ENCODE measurements at places on chromosomes 3 and 15.

DNA sequence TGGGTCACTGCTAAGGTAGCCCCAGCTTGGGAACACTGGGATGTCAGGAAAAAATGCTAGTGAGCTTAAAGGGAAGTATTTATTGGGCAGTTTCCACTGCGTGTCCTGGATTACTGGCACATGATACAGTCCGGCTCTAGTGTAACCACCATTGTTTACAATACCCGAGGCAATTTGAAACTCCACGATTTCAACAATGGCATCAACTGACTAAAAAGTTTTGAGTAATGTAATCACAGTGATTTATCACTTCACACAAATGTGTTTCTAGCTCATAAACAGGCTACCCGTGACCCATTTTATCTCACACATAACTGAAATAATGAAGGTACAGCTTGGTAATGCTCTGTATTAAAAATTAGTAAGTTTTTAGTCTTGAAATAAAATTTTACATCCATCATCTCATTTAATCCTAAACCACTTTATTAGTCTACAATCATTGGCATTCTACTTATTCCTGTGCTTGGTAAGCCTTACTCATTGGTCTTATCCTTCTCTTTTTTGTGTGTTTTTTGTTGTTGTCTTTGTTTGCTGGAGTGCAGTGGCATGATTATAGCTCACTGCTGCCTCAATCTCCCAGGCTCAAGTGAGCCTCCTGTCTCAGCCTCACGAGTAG lies 7.6 kb downstream of the ZMAT3 start:
- DNase-seq = no peak

DNA sequence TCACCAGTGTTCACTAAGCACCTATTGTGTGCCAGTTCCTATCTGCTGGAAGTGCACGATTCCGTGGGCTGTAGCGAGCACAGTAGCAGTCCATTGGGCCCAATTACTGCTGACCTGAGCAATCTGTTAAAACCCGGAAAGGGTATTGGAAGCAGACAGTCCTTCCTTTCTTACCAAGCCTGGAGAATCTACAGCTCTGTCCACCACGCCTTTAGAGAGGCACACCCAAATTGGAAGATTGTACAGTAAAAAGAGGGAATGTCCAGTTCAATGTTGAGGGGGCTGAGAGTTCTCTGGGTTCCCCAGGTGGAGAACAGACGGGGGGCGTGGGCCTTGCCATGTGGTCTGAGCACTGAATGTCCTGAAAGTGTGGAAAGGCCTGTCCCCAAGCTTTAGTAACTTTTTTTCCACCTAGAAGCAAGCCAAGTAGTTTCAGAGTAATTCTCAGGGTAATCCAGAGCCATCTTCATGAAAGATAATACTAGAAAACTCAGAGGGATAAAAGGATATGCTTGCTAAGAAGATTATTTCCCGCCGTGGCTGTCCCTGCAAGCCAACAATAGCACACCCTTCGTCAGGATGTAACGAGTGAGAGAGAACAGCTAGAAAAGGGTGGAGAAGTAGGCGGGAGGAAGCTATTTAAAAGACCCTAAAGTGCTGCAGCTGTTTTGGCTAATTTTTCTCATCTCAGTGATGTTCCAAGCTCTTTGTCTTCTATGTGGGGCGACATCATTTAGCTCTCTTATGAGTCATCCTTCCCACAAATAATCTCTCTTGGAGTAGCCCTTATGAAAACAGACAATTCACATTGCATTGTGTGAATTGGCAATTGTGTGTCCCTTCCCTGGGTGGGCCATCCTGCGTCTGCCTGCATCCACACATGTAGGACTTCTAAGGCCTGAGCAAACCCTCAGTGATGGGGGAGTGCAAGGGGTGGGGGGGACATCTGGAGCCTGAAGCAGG lies 181.0 kb downstream of the ATG7 start:
- peak; percentile 10 for DNase-seq

DNA sequence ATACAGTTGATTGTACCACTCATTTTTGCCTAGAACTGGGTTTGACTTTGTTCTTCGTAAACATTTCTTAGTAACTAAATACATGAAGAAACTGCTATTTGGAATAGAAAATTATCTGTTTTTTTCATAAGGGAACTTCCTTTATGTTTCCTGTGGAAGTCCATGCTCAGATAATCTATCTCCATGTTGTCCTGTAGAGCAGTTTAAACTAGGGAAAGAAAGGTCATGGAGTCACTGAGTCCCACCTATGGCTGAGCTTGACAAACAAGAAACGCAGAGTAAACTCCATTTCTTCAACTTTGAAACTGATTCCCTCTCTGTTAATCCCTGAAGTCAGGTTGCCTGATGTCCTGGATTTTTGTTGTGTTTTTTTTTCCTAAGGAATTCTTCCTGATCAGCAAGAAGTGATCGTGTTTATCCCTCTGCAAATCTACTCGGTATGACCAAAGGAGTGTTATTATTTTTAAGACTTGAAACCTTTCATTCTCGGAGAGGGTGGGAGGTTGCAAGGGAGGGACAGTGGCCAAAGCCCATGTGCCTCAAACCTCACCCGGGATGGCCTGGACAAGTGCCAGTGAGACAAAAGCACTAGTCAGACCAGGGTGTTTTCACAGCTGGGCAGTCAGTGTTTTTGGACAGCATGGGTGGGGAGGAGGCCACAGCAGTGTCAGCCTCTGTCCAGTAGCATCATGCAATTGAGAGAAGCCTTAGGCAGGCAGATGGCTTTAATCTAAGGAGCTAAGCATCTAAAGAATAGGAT lies 129.8 kb upstream of the PHLDB2 start:
- DNase-seq = no peak

- DNase-seq = no peak
These were observed 4.0 kb downstream of the IL12A start for GRCh38 chr3:159992589-159992988.

DNA sequence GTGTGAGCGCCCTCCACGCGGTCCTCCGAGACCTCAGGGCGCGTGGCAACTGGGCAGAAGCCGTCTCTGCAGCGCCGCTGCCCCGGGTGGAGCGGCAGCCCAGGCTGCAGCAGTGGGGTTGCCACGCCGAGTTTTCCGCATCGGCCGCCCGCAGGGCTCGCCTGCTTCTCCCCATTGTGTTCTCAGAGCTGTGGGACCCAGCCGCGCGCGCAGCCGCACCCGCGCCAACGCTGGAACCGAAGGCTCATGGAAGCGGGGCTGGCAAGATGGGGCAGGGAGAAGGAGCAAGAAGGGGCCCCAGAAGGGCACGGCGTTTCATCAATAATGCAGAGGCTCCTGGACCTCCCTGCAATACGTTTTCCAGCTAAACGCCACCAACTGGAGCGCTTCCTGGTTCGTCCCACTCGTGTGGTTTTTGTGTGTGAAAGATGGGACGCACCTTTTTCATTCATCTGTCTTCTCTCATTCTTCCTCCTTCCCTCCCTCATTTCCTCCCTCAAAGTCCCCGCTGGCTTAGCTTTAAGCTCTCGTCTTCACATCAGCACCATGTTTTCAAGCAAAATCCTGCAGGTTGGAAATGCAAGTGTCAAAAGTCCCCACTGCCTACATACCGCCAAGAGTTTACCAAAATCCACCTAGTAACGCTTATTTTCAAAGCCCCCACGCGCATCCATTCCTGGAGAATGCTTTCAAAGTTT lies 1.2 kb downstream of the ROBO1 start:
- DNase-seq = no peak

GRCh38 chr15:66921319-66921915 lies 144.0 kb upstream of the SMAD3 start:
- peak; percentile 48 for DNase-seq

- DNase-seq = no peak
These were observed 78.4 kb upstream of the RAD18 start for GRCh38 chr3:9041626-9042025.

DNA sequence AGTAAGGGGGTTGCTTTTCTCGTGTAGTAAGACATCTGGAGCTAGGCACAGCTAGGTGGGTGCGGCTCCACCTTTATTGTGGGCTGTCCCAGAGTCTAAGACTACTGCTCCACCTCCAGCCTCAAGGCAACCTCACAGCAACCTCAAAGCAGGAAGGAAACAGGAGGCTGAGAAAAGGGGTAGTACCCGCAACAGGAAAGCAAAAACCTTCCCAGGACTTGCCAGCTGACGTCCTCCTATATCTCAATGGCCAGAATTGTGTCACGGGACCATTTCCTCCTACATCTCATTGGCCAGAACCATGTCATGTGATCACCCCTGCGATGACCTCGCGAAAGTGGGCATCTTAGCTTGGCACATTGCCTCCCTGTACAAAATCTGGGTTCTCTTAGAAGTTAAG lies 4.3 kb upstream of the GPR160 start:
- DNase-seq = no peak

DNA sequence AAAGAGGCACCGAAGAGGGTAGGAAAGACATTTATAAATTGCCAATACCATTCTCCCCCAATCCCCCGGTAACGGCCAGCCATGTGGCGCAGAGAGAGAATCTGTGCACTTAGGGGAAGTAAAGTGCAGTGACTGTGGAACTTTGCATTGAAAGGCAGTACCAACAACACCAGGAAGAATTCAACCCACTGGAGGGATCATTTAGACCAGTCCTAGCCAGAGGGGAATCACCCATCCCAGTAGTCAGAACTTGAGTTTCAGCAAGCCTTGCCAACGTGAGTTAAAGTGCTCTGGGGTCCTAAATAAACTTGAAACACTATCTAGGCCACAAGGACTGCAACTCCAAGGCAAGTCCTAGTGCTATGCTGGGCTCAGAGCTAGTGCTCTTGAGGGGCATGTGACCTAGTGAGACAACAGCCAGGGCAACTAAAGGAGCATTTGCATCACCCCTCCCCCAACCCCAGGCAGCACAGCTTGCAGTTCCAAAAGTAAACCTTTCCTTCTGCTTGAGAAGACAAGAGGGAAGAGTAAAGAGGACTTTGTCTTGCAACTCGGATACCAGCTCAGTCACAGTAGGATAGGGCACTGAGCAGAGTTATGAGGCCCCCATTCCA lies 15.0 kb downstream of the CEP70 start:
- DNase-seq = no peak

DNA sequence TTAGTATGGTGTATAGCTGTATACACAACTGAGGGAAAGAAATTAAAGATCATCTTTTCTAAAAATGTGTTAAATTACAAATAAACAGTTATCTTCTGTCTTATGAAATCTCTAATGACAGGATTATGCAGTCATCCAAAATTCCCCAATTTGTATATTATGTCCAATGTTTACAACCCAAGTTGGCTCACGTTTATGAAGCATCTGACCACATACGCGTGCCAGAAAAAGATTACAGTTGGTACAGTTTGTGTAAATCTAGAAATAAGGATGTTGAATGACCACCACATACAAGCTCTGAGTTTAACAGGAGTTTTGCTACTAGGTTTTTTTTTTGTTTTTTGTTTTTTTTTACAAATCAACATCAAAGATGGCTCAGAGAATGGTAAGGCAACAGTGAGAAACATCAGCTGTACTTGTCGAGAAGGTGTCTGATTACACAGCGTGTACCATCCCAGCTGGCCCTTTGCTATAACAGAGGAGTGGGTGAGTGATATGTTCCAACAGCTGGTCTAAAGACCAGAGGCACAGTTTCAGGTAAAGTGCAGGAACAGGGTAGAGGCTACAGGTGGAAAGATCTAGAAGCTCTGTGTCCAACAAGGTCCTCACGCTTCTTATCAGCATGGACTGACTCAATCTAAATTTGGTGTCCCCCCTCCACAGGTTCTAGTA lies 47.1 kb downstream of the USF3 start:
- no peak for DNase-seq

- no peak for DNase-seq
These were observed 172.0 kb downstream of the OPA1 start for GRCh38 chr3:193764959-193765358.

DNA sequence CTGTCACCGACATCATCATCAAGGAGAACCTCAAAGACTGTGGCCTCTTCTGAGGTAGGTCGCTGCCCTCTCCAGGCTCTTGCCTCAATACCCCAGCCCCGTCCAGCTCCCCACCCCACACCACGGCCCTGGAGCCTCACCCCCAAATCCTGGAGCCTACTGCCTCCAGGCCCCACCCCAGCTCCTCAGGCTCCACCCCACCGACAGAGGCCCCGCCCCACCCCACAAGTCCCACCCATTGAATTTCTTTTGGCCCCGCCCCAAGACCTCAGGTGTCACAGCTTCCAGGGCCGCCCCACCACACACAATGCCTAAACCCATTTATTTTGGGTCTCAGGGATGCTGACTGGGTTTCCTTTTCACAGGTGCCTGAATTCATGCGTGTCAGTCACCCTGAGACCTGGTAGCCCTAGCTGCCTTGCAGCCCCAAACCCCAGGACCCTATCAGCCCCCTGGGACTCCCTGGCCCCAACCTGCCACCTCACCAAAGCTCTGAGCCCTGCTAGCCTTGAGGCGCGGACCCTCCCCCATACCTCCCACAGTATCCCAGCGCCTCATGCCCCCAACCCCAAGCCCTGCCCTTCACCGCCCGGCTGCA lies 3.6 kb downstream of the GNAT1 start:
- DNase-seq = peak; percentile 12

GRCh38 chr15:83692746-83693581 lies 39.0 kb downstream of the ADAMTSL3 start:
- no peak for DNase-seq

DNA sequence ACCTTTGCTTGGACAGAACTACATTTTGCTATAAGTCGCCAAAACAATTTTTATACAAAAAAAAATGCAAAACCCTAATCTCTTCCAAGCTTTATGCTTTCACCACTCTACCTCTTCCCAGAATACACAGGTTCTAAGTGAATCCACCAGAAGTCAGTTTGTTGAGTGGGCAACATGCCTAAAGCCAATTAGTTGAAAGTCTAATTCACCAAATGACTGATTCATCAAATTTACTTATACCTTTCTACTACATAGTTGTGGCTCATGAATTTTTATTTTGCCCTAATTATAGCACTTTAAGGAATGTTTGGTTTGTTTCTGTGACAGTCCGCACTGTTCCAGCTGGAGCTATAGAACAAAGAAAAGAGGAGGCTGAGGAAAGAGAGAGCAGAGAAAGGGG lies 265.9 kb upstream of the TGFBR2 start:
- no peak for DNase-seq

- peak; percentile 33 for DNase-seq
These were observed 121.0 kb downstream of the TFDP2 start for GRCh38 chr3:142028243-142028777.

DNA sequence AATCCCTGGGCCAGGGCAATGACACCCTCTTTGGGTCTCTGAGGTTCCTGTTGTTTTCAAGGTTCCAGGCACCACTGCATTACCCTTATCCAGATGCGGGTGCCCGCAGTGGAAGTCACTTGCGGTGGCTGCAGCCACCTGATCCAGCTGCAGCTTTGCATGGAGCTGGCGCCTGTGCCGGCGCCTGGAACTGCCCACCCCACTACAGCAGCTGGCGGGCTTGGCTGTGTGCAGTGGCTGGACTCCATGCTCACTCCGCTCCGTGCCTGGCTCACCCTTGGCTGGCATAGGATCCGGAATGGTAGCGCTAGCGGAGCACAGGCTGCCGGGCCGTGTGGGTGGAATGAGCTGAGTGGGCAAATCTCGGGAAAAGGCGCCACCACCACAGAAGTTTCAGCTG lies 832.6 kb upstream of the CADM2 start:
- DNase-seq = no peak

DNA sequence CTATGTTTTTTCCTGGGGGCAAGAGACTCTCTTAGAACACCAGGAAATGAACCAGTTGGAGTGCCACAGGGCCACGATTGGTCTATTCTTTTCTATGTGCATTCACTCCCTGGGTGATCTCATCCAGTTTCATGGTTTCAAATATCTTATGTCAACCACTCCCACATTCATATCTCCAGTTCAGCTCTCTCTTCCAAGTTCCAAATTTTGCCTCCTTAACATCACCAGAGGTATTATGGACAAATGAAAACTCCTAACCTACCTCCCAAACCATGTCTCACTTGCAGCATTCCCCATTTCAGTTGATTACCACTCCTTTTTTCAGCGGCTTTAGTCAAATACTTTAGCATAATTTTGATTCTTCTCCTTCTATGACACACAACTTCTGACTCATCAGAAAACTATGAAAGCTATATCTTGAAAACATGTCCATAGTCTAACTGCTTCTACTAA lies 203.1 kb upstream of the SEMA6D start:
- no peak for DNase-seq

Measured in suppressor macrophage treated with lipopolysaccharide for 4 hours (primary cell).